ENCODE measurements at places on chromosomes 2 and 18.

DNA sequence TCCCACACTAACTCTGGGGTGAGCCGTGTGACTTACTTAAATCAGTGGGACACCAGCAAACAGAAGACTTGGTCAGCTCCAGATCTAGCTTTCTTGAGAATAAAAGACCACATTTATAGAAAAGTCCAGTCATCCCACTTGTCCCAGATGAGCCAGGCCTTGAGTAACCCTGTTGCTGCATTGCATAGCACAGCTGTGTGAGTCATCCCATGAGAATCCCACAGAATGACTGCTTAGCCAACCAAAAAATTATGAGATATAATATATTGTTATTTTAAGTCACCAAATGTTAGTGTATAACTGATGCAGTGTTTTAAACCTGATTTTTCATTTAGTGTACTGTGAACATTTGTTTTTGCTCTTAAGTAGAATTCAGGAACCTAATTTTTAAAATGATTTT lies 94.2 kb upstream of the FSHR start:
- DNase-seq, result no peak

GRCh38 chr2:187136646-187137045 lies 287.7 kb upstream of the ZSWIM2 start:
- no peak for DNase-seq

GRCh38 chr2:199458009-199458805 lies 468 bp upstream of the SATB2 start:
- no peak for DNase-seq

DNA sequence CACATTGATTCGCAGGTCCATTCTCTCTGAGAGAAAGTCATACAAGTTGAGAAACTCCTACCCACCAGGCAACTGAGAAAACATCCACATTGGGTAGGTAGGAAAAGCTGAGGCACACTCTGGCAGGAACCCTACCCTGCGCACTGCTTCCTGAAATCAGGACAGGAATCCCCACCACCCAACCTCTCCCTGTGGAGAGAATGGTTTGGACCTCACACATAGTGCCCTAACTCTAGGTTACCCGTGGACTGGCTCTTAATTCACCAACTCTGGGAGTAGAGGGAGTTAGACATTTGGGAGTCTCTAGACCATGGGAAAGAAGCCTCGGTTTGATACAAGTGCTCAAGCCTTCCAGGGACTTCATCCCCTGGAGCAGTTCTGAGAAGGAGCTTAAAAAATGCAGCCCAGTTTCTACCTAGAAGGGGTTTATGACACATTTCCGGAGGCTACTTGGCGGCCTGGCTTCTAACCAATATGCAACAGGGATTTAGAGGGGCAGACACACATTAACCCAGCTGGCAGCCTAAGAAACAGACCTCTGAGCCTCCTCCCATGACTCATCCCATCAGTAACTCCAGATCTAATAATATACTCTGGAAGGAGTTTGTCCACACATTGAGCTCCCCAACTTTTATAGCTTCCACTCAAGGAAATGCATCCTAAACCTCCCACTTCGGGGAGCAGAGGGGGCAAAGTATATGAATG lies 136.7 kb downstream of the EML6 start:
- DNase-seq, result no peak

DNA sequence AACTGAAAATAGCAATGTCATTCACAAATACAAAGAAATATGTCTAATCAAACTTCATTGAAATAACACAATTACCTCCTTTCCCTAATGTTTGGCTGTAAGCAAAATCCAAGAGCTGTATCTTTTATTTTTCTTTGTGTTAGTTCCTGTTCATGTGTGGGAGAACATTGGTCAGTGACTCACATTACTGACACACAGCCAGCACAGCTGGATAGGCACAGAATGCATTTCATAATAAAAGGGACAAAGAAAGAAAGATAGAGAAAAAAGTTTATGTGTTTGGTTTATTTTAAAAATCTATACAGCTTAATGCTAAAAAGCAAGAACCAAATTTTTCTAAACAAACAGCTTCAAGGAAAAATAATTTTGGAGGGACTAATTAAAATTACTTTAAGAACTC lies 185.6 kb upstream of the COL3A1 start:
- DNase-seq, result no peak

GRCh38 chr2:162126527-162126926 lies 25.5 kb downstream of the GCG start:
- DNase-seq, result no peak

DNA sequence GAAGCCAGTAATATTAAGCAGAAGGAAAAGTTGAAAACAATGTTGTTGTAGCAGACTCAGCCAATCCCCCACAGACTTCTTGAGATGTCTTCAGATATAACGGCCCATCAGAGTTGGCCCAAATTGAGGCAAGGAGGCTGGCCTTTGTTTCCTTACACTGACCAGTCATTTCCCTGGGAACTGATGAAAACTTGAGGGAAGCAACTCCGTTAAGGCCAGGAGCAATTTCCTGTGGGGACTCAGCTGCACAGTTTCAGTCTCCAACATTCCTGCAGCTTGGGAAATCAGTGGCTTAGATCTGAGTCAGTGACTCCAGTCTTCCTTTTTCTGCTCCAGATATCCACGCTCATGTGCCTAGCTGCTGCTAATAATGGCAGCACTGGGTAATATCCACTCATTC lies 75.7 kb downstream of the FTCDNL1 start:
- DNase-seq, result no peak

DNA sequence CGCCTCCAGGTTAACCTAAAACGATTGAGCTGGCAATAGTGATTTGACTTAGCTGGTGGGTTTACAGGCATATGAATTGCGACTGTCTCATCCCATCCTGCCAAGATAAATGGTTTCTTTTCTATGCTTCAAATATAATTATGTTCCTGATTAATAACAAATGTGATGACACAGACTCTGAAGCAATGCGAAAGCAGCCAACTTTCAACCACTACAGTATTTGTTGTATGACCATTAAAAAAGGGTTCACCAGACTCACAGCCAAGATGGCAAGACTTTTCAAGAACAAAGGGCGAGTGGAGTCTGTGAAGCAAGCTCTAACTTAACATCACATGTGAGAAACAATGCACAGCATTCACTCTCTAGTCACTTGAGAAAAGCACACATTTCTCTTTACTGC lies 186.6 kb downstream of the PID1 start:
- no peak for DNase-seq

GRCh38 chr2:240139011-240139441 lies 1.4 kb downstream of the OTOS start:
- no peak for DNase-seq

- no peak for DNase-seq
Measured at GRCh38 chr18:12580630-12581342, 77.1 kb downstream of the SPIRE1 start.

DNA sequence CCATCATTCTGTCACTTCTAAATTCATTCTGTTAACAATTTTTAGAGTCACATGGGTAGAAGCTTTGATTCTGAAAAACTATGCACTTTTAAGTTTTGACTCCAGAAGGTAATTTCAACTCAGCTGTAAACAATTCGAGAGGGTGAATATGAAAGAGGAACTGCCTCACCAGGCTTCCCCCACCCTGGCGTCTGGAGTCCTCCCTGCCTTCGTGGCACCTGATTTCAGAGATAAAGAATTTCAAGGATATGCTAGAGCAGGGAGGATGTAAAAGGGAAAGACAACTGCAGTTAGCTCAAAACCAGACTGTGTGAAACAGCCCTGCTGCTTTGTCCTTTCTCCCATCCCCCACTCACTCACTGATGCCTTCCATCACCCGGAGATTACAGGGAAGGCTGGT lies 40.7 kb downstream of the ONECUT2 start:
- DNase-seq, result no peak

DNA sequence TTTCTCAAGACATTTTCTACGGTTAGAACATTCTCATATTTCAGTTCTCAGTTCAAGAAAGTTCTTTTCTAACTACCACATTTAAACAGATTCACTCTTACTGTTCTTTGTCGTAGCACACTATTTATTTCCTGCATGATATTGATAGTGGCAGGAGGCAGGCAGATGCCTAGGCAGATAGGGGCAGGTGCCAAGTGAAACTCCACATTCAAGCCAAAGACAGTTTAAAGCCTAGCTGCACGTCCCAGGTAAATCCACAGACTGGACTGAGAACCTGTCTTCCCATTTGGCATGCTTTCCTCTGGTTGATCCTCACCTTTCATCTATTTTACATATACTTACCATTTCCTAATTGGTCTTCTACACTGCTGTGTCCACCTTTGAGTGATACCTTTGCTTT lies 359.3 kb downstream of the TMX3 start:
- DNase-seq, result no peak

GRCh38 chr2:54666131-54666633 lies 57.3 kb upstream of the EML6 start:
- DNase-seq, result no peak

GRCh38 chr2:9327873-9328352 lies 95.4 kb downstream of the ITGB1BP1 start:
- no peak for DNase-seq

- DNase-seq, result no peak
Measured at GRCh38 chr18:6058941-6059340, 163.6 kb upstream of the TMEM200C start.

DNA sequence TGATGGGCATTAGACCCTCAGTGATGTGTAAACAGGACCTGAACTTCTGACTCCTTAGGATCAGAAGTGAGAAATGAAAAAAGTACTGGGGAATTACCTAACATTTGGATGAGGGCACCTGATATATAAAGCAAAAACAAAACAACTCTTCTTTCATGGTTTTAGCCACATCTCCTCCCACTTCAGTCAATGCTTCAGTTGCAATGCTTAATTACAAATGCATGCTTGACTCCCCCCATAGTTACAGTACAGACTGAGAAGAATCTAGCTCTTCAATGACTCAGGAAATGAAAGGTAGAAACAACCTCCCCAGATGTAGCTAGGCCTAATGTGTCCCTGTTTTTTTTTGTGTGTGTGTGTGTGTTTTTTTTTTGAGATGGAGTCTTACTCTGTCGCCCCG lies 276.8 kb upstream of the POU3F3 start:
- no peak for DNase-seq

GRCh38 chr2:118803012-118803411 lies 44.4 kb downstream of the EN1 start:
- no peak for DNase-seq

DNA sequence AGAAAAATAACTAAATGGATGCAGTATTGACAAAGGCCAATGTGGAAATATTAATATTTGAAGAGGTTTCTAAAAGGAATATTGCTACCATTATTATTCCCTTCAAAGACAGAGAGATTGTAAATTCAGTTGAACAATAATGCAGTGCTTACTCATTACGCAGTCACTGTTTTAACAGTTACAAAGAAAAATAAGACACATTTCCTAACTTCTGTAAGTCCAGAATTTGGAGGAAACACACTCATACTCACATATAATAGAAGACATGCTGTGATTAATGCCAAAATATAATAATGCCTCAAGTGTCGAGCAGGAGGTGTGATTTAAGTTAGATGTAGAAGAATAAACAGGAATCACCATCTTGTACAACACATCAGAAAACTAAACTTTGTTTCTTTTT lies 389.2 kb downstream of the FBXO15 start:
- no peak for DNase-seq

DNA sequence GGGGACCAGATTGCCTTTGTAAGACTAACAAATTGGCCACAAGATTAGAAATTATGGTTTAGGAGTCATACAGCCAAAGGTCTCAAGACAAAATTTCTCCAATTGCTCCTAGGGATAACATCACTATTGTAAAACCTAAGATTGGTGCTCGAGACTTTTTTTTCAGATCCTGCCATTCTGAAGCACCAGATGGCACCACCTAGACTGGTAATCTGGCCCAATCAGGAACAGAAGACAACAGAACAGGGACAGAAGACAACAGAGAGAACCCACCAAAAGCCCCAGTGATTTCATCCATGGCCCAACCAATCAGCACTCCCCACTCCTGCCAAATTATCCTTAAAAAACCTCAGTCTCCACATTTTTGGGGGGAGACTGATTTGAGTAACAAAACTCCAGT lies 66.8 kb downstream of the LINC00305 start:
- DNase-seq, result no peak

GRCh38 chr2:36376319-36376765 lies 20.8 kb downstream of the CRIM1 start:
- no peak for DNase-seq

DNA sequence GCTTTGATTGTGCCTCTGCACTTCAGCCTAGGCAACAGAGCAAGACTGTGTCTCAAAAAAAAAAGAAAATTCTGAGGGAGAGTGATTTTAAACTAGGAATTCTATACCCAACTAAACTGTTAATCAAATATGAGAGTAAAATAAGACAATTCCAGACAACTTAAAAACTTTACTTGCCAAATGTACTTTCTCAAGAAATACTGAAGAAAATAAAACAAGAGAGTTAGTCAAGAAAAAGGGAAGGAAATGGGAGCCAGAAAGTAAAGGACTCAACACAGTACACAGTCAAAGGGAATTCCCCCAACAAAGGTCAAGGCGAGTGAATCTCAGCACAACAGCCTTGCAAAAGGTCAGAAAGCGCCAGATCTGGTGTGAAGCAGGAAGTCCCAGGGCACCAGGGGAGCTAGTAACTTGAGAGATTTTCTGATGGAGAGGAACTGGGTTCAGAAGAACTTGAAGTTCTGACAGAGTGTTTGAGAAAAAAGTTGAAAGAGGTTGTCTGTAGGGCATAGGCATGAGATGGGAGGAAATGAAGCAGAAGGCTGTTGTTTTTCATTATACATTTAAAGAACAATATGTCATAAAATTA lies 22.6 kb upstream of the TBC1D8 start:
- DNase-seq, result no peak

DNA sequence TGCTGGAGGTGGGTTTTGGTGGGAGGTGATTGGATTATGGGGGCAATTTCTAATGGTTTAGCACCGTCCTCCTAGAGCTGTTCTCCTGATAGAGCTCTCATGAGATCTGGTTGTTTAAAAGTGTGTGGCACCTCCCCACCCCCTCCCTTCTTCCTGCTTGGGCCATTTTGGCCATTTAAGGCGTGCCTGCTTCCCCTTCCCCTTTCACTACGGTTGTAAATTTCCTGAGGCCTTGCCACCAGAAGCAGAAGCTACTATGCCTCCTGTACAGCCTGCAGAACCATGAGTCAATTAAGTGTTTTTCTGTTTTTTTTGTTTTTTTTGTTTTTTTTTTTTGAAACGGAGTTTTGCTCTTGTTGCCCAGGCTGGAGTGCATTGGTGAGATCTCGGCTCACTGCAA lies 335.7 kb upstream of the HS6ST1 start:
- DNase-seq, result no peak
